ENCODE measurements at places on chromosomes 6 and 20.

DNA sequence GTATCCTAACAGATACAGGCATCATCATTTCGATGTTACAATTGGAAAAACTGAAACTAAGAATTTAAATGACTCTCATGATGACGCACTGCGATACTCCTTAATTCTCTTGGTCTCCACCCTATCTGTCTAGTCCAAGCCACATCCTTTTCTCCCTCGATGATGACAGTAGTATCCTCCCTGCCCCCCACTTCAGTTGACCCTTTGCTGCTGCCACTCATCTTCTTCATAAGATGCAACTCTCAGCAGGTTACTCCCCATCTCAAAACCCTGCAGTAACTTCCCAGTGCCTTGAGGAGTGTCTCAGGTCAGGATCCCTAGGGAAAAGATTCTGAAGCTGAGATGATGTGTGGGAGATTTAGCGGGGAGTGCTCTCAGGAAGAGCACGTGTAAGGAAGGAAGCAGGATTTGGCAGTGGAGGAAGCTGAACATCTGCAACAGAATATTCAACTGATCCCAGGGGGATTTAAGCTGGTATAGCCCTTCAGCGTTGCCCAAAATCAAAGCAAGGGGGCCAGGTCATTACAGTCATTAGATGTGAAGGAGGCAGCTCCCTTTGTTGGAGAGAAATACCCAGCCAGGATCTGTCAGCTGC, 16.1 kb downstream of the JPH2 start:
- DNase-seq, result no peak

DNA sequence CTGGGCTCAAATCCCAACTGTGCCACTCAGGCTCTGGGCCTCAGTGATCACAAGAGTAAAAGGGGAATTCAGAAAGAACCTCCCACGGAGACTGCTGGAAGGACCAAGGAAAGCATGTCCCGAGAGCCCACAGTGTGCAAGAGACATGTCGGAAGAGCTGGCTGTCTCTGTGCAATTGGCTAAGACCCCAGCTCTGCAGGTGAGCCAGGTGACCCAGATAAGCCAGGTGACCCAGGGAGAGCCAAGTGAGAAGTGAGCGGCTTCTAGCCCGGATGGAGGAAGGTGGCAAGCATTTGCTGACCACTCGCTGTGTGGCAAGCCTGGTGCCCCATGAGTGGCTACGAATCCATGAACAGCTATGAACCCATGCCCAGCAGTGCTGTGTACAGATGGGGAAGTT, 59.1 kb downstream of the RIPOR3 start:
- no peak for DNase-seq

GRCh38 chr20:32091888-32092346, 17.6 kb upstream of the TM9SF4 start:
- DNase-seq, result peak; percentile 81

- no peak for DNase-seq
These were observed 227.0 kb downstream of the BMP2 start for GRCh38 chr20:6994452-6994851.

DNA sequence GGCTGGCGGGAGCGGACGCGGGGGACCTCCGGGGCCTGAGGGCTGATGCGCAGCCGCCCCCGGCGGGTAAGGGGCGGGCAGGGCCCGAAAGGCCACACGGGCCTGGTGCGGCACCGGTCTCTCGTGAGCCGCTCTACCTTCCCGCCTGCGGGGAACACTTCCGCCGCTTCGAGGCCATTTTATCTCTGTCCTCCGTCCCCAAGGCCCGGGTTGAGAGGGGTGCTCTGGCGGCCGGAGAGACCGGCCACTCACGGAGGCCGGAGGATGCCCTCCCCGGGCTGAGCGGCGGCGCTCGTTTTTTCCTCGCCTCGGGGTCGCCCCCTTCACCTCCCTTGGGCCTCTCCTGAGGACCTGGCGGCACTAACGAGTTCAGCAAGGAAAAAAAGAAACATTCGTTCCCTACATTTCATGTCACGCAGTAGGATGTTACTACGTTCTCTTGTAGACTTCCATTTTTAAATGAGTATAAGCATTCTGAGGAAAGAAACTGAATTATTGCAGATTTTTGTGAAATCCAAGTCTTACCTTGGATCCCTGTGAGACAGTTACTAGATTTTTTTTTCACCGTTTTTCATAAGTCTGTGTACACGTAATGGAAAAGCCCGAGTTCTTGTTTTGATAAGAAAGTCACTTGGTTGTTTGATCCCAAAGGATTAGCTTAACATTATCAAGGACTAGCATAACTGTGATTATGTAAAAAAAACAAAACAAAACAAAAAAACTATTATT, 575 bp downstream of the WTAP start:
- DNase-seq, result peak; percentile 65

GRCh38 chr20:22861990-22862389, 173.1 kb upstream of the SSTR4 start:
- no peak for DNase-seq

DNA sequence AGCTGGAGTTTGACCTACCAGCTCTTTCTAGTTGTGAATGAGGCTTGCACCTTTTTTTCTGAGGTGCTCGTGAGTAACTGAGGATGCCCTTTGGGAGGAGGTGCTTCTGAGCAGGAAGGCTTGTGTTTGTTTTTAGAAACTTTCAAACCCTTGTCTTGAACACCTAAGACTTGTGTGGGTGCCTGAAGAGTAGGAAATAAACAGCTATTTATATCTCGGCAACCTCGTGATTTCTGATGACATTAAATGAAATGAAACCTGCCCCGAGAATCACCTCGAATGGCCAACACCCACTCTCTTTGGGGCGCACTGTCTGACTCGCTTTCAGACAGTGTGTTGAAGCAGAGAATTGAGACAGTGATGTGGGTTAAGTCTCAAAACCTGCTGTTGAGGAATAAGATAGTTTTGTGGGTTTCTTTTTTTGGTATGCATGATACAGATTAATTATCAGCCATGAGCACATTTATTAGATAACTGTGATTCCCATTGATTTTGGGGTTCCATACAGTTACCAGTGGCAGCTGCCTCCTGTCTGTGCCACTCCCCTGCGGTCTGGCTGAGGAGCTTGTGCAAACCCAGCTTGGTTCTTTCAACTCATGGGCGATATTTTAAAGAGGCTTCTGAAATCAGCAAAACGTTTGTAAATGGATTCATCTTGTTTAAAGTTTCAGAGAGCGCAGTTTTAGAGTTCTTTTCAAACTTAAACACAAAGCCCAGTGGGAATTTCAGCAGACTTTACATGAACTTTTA, 8.4 kb downstream of the IRF4 start:
- DNase-seq, result peak; percentile 79

DNA sequence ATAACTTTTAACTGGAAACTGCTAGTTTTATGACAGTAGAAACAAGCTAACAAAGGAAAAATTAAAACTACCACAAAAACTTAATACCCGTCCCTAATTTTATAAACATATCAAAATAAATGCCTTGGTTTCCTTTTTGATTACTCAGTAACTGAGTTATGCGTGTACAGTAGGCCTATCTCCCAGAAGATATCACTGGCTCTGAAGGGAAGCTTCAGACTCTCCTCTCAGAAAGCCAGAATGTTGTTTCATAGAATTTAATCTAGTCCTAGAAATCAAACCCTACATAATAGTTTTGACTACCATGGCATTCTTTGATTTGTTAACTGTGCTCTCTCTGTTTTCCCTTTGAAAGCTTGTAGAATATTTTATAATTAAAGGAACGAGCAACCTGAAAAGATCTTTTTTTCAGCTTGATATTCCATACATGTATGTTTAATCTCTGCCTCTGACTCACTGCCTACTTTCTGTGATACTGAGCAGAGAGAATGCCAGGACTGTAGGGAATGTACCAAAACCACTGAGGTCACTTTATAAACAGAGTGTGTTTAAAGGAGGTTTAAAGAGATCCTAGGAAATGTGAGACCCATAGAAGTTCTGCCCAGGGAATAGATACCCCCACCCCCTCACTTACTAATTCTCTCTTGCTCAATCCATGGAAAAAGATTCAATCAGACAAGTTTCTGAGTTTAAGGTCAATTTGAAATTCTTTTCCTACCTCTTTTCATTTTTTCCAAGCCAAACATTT, 311.5 kb downstream of the HDGFL1 start:
- DNase-seq, result no peak

DNA sequence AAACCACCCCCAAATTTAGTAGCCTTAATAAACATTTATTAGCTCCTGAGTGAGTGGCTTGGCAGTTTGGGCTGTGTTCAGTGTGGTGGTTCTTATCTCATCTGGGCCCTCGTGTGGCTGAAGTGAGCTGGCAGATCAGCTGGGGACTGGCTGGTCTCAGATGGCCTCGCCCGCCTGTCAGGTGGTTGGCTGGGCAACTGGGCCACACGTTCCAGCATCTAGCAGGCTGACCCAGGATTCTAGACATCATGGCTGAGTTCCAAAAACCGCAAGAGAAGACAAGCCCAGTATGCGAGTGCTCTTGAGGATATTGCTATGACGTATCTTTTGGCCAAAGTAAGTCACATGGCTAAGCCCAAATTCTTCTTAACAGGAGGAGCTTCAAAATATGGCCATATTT, 28.9 kb downstream of the EIF2S2 start:
- no peak for DNase-seq

GRCh38 chr20:58651946-58652605, 993 bp downstream of the STX16 start:
- DNase-seq, result peak; percentile 86
